ENCODE measurements at places on chromosomes 3 and 15.
A peak's percentile ranks its signal among the peaks of the same experiment; 100 is the strongest.

DNA sequence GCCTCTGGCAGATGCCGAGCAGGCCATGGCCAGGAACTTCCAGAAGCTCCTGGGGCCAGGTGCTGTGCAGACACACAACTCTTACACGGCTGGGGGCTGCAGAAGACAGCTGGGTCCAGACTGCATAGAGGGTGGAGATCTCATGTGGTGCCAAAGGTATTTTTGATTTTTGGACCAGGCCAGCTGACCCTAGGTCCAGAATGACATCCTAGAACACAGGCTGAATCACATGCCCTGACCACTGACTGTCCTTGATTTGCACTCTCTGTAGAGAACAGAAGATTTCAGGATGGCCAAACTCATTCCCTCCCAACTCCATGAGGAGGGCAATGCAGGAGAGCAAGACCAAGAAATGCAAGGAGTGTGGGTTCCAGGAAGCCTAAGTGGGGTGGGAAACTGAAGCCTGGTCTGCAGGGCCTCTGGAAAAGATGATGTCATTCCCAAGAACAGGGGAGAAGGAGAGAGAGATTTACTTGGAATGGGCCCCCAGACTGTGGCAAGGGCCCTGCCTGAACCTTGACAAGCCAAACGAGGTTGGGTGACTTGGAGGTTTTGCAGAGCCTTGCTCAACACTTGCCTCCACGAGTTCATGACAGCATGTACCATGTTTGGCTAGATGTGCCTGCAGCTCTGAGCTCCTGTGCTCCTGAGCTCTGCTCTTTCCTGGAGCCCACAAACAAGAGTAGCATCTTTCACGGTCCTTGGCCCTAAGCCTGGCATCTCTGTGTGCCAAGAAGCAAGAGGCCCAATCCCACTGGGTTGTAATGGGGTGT is 38.5 kb upstream of the CTSH start:
- no peak for DNase-seq

DNA sequence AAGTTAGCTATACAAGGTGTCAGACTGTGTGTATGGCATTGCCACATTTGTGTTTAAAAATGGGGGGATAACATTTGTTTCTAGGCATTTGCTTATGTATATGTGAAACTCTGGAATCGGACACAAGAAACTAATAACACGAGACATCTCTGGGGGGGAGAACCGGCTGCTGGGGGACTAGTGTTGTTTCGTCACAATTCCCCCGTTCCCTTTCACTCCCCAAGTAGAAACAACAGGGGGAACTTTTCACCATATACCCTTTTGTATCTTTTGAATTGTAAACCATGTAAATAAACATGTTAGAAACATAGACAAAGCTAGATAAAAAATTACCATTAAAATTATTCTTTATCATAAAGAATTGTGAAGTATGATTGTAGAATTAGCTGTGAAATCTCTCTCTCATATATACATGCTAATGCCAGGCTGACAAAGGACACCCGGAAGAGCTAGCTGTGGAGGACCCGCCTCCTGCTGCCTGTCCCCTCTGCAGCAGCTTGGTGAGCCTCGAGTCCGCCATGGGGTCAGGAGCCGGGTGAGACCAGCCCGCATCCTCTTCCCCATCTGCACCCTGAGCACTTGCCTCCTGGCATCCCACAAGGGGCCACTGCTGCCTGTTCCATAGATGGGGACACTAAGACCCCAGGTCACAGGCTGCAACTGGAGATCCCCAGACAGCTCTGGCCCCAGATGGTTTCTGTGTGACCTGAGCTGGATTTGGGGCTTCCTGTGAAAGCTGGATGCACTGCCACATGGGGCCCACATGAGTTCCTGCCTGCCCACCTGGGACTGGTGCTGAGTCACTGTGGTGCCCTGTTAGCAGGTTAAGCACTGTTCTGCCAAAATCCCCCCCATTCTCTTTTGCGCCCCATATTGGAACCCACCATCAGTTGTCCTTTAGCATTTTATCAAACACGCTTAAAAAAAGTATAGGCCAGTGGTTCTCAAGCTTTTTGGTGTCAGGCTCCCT is 91.6 kb downstream of the IQSEC1 start:
- DNase-seq = no peak

- DNase-seq = no peak
These were observed 16.4 kb downstream of the SLCO2A1 start for GRCh38 chr3:134013280-134013679.

DNA sequence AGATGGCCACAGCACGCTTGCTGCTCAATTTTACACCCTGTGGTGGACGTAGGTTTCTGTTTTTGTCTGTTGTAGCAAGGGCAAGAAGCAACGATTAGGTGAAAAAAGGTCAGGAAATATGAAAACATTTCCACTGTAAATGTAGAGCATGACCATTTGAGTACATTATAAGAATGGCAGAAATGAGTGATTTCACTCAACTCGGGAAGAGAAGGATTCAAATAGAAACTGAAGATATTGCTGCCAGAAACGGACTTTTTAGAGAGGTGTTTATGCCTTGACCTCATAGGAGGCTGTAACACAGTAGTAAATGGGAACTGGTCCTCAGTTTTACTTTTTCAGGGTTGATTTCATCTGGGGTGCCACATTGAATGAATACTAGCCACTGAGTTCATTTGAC is 33.1 kb upstream of the GASK1A start:
- no peak for DNase-seq

- peak; percentile 95 for DNase-seq
These were observed 30.2 kb upstream of the ZNF609 start for GRCh38 chr15:64430000-64430735.

- peak; percentile 71 for DNase-seq
These were observed 19.4 kb upstream of the KIF23 start for GRCh38 chr15:69394556-69395282.

- DNase-seq = no peak
These were observed 35.1 kb downstream of the SNTN start for GRCh38 chr3:63687278-63688225.

DNA sequence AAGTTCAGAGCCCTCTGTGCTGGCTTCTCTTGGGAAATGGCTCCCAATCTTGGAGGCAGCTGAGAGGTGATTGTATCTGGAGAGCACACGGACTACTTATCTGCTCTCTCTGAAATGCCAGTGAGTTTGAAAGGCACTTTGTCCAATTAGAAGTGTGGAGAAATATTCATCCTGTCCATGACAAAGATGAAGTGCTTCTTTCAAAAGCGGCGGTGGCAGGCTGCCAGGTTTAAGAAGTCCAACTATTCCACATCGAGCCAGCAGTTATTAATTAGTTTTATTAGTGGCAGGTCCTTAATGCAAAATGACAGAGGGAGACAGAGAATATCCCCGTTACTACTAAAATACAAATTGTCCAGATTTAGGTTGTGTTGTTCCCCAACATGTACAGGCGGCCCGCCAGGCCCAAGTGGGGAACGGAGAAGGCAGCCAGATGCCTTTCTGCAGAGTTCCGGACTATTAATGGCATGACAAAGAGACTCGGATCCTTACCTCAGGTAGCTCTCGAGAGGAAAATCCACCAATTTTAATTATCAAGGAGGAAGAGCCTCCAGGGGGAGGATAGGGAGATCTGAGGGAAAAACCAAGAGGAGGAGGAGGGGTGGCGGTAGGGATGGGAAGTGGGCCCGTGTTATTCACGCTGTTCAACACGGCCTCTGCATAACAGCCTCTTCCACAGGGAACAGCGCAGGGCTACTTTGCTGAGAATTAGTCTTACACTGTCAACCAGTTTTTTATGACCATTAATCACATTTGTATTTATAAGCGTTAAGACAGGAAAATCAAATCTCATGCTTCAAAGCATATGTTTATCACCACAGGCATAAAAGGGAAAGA is 42.0 kb downstream of the RORA start:
- no peak for DNase-seq
